NCI-H446 treated with DMSO at 0.1 percent for 48 hours (cell line): ENCODE measurements at places on chromosomes 1 and 21.
A peak's percentile ranks its signal among the peaks of the same experiment; 100 is the strongest.

DNA sequence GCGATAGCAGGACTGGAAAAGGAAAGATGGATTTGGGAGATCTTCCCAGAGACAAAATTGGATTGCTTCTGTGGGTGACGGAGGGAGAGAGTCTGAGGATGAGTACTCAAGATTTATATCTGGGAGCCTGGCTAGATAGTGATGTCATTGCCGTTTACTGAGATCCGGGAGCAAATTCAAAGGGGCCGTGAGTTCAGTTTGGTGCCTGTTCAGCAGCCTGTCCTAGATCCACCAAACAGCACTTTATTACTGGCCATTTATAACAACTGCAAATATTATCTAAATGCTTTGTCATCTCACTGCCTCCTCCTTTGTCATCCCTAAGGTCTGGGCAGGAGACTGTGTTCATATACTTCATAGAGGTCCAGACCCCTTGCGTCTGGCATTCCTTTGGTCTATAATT lies 29.2 kb downstream of the MAPKAPK2 start:
- DNase-seq: no peak

DNA sequence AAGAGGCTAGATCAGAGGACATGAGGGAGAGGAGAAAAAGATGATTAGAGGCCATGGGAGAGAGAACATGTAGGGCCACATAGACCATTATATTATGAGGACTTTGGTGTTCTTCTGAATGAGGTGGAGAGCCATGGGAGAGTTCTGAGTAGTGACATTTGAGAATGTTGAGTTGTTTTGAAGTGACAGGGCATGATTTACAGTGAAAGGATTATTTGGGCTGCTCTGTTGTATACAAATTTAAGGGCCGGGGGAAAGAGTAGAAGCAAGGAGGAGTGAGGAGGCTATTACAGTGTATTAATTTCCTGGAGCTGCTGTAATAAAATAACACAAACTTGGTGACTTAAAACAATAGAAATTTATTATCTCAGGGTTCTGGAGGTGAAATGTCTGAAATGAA lies 102.5 kb upstream of the RGS4 start:
- no peak for DNase-seq

- no peak for DNase-seq
Measured at GRCh38 chr1:192615055-192615454, 20.9 kb upstream of the RGS13 start.

DNA sequence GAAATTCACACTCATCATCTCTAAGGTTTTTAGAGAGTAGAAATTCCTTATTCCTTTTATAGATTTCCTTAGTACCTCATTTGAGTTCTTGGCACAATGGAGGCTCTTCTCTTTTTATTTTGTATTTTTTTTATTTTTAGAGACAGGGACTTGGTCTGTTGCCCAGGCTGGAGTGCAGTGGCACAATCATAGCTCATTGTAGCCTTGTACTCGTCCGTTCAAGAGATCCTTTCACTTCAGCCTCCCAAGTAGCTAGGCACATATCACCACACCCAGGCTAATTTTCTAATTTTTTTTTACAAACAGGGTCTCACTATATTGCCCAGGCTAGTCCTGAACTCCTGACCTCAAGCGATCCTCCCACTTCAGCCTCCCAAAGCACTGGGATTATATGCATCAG lies 29.6 kb downstream of the RGL1 start:
- peak; percentile 42 for DNase-seq

GRCh38 chr21:36034211-36034913 lies 26.0 kb downstream of the SETD4 start:
- no peak for DNase-seq

DNA sequence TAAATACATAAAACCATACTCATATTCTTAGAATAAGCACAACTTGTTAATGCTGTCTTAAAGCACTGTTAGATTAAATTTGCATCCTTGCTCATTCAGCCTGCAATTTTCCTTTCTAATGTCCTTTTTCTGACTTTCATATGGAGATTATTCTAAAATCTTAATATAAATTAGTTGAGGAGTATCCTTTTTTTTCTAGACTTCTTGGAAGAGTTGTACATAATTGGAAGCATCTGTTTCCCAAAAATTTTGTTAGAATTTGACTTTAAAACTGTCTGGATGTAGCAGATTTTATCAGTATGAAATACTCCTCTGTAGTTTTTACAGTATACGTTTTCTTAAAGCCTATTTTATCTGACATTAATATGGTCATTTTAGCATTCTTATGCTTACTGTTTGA lies 9.7 kb downstream of the KIFAP3 start:
- no peak for DNase-seq

GRCh38 chr1:195569934-195570333 lies 1038.3 kb downstream of the KCNT2 start:
- DNase-seq: no peak

GRCh38 chr1:234731569-234732085 lies 121.6 kb upstream of the IRF2BP2 start:
- no peak for DNase-seq

GRCh38 chr1:42730988-42731387 lies 9.0 kb downstream of the CLDN19 start:
- no peak for DNase-seq

DNA sequence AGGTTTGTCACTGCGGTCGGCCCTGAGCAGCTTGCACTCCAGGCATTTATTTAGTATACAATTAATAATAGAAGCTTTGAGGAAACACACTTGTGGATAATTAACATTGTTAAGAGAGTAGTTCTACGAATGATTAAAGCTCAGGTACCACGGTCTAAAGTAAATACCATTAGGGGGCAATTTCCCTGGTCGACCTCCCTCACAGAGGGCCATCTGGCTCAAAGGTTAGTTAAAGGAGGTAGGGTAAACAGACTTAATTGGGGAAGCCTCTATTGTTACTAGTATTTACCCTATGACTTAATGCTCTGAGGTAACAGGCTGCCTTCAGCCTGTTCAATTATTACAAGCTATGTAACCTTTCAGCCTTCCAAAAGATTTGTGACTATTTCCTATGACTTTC lies 122.3 kb upstream of the SLC44A3 start:
- DNase-seq: no peak

DNA sequence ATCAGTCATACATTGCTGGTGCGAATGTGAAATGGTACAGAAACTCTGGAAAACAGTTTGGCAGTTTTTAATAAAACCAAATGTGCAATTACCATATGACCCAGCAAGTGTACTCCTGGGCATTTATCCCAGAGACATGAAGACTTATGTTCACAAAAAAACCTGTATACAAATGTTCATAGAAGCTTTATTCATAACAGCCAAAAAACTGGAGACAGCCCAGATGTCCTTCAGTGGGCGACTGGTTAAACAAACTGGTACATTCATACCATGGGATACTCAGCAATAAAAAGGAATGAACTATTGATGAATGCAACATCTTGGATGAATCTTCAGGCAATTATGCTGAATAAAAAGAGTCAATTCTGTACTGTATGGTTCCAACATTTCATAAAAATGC lies 97.8 kb downstream of the DTL start:
- peak; percentile 75 for DNase-seq

GRCh38 chr1:172991674-172992400 lies 58.9 kb downstream of the TNFSF18 start:
- DNase-seq: no peak

DNA sequence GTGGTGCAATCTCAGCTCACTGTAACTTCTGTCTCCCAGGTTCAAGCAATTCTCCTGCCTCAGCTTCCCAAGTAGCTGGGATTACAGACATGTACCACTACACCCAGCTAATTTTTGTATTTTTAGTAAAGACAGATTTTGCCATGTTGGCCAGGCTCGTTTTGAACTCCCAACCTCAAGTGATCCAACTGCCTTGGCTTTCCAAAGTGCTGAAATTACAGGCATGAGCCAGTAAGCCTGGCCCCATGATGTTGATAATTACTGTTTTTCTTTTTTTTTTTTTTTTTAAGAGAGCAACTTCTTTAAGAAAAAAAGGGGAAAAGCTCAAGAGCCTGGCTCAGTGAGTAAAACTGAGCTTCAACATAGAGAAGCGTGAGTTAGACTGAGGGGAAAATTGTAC lies 9.6 kb upstream of the SOAT1 start:
- DNase-seq: no peak

GRCh38 chr1:185987611-185988321 lies 253.6 kb downstream of the HMCN1 start:
- DNase-seq: no peak

- no peak for DNase-seq
Measured at GRCh38 chr1:118136187-118136941, 48.7 kb downstream of the SPAG17 start.

- DNase-seq: no peak
Measured at GRCh38 chr1:226405411-226405988, 2.4 kb downstream of the PARP1 start.

DNA sequence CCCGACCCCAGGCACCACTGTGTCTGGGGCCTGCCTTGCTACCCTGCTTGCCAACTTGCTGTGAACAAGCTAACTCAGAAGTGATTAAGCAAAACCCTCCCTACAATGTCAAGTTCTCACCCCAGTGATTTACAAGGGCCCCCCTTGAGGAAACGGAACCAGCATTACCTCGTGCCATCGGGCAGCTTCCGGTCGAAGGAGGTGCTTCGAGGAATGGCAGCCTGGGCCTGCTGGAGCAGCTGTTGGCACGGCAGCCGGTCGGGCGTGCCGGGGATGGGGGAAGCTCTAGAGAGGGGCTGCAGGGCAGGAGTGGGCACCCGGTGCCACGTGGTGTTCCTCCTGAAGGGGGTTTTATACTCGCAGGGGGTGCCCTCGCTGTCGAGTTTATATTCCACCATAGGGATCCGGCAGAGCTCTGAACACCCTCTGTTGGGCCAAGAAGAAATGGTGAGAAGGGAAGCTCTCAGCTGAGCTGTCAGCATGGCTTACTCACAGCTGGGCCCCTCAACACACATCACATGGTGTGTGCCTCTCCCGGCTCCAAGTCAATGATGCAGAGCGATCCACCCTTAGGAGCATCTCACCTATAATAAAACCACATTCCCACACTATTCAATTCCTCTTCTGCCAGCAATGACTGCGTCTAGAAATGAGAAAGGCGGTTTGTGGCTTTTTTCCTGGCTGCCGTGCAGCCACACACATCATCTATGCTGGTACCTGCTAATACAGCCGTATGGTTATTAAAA lies 184.4 kb downstream of the SIPA1L2 start:
- DNase-seq: no peak

DNA sequence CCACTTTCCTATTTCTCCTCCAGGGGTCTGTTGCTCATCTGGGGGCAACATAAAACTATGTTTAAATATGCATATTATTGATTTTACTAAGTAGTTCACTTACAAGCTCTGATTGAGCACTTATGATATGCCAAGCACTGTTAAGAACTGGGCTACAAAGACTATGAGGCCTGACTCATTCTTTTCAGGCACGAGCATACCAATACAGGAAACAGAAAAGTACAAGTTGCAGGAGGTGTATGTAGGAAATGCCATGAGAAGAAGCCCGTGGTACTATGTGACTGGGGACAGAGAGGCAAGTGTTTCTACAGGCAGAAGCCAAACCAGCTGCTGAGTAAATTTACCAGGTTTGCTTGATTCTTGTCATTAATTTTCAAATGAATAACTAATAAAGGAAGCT lies 120.4 kb upstream of the PTGFR start:
- DNase-seq: no peak

DNA sequence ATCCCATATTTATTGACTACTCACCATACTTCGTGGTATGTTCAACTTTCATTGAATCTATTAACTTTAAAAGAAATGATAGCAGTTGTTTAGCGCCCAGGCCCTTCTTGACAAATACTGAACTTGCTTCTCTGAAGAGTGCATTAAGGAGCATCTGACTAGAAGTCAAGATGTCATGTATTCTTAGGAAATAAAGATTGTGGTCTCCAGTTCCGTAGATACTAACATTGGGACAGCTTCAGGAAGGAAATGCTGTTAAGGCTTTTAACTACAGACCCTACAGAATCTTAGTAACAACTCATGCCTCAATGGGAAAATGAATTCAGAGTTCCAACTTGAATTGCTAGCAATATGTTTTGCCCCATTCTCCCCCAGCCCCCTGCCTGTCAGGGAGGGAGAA lies 14.8 kb downstream of the LYST start:
- DNase-seq: no peak

- DNase-seq: no peak
Measured at GRCh38 chr1:150366416-150367296, 2.7 kb downstream of the RPRD2 start.

- no peak for DNase-seq
Measured at GRCh38 chr1:41539418-41539805, 54.9 kb upstream of the EDN2 start.

DNA sequence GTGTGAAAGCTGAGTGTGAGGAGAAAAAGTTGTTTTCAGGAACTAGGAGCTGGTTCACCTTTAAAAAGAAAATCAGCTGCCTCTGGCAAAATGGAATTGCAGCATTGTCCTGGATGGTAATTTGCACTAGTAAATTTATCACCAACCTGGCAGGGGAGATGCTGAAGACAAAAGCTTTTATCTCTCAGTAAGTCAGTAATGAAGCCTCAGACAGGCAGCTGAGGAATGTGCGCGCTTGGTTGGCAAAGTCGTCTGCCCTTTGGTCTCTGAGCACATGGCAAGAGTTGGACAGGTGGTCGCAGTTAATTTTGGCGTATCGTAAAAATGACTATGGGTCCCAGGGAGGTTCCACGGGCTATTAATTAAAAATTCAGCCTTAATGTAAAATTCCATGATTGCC lies 131.9 kb downstream of the BACH1 start:
- DNase-seq: no peak

GRCh38 chr1:53459321-53460175 lies at the start of gene DMRTB1:
DMRTB1 (plus strand) TSS chr1:53459399; CDS start chr1:53459454, 55 bp downstream.
- no peak for DNase-seq

- DNase-seq: no peak
Measured at GRCh38 chr1:31605908-31606427, 11.5 kb upstream of the HCRTR1 start.

GRCh38 chr1:212034516-212035122 lies 738 bp downstream of the INTS7 start:
- DNase-seq: no peak

GRCh38 chr1:2611031-2611501 lies 21.8 kb downstream of the MMEL1 start:
- DNase-seq: no peak
